ENCODE measurements at places on chromosomes 6 and 20. TPM values are rescaled to one million over a fixed set of nuclear protein-coding genes. Genes with fewer than 3 reads are reported as not detected.
A peak's percentile ranks its signal among the peaks of the same experiment; 100 is the strongest.

DNA sequence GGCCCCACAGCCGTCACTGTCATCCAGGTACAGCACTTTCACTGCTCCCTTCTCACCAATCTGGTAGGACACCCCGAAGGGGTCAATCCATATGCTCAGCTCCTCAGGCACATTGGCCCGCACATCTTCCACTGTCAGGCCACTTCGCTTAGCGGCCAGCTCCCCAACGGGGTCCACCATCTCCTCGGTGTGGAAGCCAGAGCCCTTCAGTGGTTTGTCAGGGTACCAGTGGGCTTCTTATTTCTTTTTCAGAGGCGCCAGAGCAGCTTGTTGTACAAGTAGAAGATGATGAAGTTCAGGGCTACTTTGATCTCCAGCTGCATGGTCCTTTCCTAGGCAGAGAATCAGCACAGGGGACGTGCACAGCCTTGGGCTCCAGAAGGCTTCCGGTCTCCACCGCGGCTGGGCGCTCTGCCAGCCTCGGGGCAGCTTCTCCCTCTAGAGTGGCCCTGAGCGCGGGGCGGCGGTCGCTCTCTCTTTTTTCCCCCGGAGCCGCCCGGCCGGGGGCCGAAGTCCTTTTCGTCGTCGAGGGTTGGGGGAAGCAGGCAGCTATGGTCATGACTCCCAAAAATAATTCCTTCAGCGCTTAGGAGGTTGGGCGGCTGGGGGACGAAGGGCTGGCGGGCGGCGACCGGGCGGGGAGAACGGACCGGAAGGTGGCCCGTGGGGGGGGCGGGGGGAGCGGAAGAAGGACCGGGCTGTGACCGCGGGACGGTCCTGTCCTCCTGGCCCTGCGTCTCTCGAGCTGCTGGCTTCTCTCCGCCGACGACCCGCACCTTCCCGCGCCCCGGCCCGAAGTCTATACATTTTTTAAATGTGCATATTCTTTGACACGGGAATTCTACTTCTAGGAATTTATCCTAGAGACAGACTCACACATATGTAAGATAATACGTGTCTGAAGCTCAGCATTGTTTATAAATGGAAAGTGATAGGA, 6.5 kb upstream of the ZSCAN9 start:
- peak; percentile 92 for DNase-seq

DNA sequence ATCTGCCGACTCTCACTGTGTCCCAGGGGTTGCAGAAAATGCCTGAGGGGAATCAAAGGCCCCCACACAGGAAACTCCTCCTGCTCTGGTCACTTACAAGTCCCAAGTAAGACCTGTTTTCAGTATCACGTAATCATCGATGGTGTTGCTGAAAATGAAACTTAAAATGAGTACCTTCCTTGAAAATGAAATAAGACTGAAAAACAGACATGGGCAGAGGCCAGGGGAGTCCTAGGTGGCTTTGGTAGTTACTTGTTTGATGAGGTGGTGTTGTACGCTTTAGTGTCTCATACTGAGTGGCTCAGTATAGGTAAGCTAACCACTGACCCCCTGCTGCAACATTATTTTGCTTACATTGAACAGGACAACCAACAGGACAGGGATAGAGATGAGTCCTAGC, 43.0 kb upstream of the SYNCRIP start:
- no peak for DNase-seq

GRCh38 chr20:51391926-51392325, 150.6 kb downstream of the NFATC2 start:
- no peak for DNase-seq

GRCh38 chr6:129672341-129672682, 37.7 kb downstream of the ARHGAP18 start:
- no peak for DNase-seq

Gene IL17F
- not detected for total RNA-seq

Gene HLA-F
- total RNA-seq = 414 TPM

All from M059J (cell line).